ENCODE measurements at places on chromosomes 4 and X. TPM values are rescaled to one million over a fixed set of nuclear protein-coding genes. Genes with fewer than 3 reads are reported as not detected.

Gene ADAM29
- not detected for total RNA-seq

Gene MAP3K15
- not detected for total RNA-seq

Gene OFD1
- total RNA-seq, result 3.2 TPM

Gene MANBA
- total RNA-seq, result 23.4 TPM

Gene UNC5C
- not detected for total RNA-seq

Gene HSPA4L
- total RNA-seq, result 1.3 TPM

Gene CDX4
- not detected for total RNA-seq

Gene ARHGAP10
- total RNA-seq, result 21.0 TPM

Gene IGSF1
- not detected for total RNA-seq

Gene C4orf36
- total RNA-seq, result not detected

Gene SPANXA1
- not detected for total RNA-seq

Gene TMEM150C
- total RNA-seq, result 0.22 TPM

Gene HSFX3
- not detected for total RNA-seq

Gene SLC4A4
- total RNA-seq, result 8.1 TPM

Gene CCDC160
- total RNA-seq, result not detected

Gene PAGE1
- total RNA-seq, result not detected

Gene SLC26A1
- 0.22 TPM for total RNA-seq

Gene TBC1D8B
- 9.3 TPM for total RNA-seq

Gene CACNA1F
- not detected for total RNA-seq

Gene HSFX4
- not detected for total RNA-seq

Gene GAGE2A
- total RNA-seq, result not detected

Gene STATH
- total RNA-seq, result not detected

Gene HEPH
- total RNA-seq, result 42.4 TPM

Gene HPGD
- total RNA-seq, result not detected

Gene FRMPD3
- total RNA-seq, result not detected

Gene ZNF711
- total RNA-seq, result 0.43 TPM

Gene ACSL4
- total RNA-seq, result 68.2 TPM

Gene PF4V1
- total RNA-seq, result not detected

Data from GM23248 (cell line).